Suprapubic skin (tissue), 4 donors: ENCODE measurements at places on chromosomes 5 and 9. TPM values are rescaled to one million over a fixed set of nuclear protein-coding genes. Genes with fewer than 3 reads are reported as not detected.

Gene LIFR
- total RNA-seq = 19.2 TPM

Gene HTR1A
- total RNA-seq = not detected

DNA sequence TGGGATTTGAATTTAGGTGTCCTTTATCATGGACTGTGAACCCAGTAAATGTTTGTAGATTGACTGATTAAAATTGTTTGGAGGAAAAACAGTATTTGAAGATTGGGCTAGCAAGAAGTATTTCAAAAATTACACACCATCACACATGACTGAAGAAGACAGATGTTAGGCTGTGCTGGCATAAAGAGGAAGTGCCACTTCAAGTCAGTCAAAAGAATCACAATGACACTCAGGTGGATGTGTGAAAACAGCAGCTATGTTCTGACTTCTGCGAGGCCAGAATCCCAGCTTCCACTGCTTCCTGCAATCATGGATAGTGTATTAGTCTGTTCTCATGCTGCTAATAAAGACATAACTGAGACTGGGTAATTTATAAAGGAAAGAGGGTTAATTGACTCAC lies 393.3 kb downstream of the DMRT2 start:
- DNase-seq = no peak

- no peak for DNase-seq
Measured at GRCh38 chr9:131111186-131111853, 14.1 kb upstream of the NUP214 start.

GRCh38 chr5:126656401-126657007 lies 55.8 kb downstream of the PHAX start:
- DNase-seq = no peak
